ENCODE measurements at places on chromosomes 13 and 19.

DNA sequence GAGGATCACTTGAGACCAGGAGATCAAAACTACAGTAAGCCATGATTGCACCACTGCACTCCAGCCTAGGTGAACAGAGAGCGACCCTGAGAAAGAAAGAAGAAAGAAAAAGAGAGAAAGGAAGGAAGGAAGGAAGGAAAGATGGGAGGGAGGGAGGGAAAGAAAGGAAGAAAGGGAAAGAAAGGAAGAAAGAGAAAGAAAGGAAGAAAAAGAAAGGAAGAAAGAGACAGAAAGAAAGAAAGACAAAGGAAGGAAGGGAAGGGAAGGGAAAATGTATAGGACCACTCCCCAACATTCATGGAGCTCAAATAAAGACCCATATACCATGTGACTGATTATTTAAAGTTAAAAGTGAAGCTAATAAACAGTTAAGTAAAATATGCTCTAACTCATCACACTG is 39.9 kb downstream of the SYDE1 start:
- DNase-seq = no peak

DNA sequence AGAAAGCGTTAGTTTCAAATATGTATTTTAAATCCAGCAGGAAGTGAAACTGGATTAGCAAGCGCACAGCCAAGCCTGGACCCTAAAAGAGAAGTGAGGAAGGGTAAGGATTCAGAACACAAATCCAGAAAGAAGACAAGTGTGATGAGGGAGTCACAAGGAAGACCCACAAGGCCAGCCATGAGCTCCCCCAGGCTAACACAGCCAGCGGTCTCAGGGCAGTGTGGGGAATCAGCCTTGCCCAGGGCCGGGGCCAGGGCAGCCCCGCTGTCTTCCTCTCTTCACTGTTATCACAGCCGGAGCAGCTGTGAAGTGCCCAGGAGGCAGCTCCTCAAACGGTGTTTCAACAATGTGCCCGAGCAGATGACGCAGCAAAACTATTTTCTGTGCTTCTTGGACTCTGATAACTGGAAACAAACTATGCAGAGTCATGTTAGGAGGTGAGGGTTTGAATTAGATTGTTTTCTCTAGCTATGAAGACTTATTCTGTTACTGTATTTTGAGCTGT is 12.2 kb upstream of the CDC16 start:
- no peak for DNase-seq

DNA sequence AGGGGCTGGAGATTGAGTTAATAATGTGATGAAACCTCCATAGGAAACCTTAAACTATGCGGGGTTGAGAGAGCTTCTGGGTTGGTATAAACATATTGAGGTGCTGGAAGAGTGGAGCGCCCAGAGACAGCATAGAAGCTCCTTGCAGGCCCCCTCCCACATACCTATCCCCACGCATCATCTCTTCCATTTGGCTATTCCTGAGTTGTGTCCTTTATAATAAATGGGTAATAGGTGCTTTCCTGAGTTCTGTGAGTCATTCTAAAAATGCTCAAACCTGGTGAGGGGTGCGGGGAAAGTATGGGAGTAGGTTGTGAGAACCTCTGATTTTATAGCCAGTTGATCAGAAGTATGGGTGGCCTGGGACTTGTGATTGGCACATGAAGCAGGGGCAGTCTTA is 14.6 kb downstream of the CCDC122 start:
- no peak for DNase-seq

DNA sequence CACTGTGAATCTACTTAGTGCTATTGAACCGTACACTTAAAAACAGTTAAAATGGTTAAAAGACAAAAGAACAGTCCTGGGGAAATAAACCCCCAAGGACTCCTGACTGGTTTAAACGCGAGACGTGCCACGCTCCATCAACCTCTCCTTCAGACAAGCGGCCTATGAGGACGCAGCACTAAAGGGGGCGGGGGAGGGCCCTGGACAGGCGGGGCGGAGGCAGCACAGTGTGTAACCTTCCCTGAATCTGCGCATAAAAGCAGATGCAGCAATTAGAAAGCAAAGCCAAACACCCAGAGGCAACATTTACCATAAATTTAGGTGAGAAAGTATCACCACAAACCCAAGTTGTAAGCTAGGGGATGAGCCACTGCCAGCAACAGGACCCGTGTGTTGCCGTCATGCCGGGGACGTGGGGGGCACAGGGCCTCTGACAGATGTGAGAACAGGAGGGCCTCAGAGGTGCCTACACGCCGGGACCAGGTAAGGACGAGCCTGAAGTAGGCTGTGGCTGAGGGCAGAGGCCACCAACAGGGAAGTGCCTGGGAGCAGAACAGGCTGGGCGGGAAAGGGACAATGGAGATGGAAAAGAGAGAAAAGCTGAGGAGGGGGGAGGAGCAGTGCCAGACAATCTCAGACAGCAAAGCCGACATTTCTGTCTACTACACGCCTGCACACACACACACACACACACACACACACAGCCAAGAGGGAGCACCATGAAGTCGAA is 15.3 kb upstream of the ADPRHL1 start:
- no peak for DNase-seq
